ENCODE measurements at places on chromosomes 11 and 22.

DNA sequence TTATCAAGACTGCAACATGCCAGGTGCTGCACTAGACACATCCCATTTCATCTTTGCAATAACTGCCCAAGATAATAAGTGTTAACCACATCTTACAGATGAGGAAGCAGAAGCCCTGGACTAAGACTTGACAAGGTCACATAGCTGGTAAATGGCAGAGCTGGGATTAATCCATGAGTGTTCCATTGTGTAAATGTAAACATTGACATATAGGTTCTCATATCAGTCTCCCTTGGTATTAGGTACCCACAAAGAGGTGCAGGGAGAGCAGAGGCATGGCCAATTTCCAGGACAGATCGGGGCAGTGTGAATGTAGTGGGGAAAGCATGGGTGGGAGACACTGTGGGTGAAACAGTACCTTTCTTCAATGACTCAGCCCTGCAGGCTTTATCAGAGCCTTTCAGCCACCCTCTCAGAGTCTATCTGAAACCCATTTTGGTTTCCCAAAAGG, 17.9 kb downstream of the MICAL2 start:
- no peak for DNase-seq

GRCh38 chr11:17810746-17811145, 76.2 kb downstream of the KCNC1 start:
- no peak for DNase-seq

GRCh38 chr11:66543263-66544107, 2.4 kb downstream of the ZDHHC24 start:
- DNase-seq = peak; percentile 74

- no peak for DNase-seq
Measured at GRCh38 chr22:24355574-24355973, 71.8 kb upstream of the ADORA2A start.

- no peak for DNase-seq
Measured at GRCh38 chr22:46586531-46587011, 33.6 kb upstream of the GRAMD4 start.

DNA sequence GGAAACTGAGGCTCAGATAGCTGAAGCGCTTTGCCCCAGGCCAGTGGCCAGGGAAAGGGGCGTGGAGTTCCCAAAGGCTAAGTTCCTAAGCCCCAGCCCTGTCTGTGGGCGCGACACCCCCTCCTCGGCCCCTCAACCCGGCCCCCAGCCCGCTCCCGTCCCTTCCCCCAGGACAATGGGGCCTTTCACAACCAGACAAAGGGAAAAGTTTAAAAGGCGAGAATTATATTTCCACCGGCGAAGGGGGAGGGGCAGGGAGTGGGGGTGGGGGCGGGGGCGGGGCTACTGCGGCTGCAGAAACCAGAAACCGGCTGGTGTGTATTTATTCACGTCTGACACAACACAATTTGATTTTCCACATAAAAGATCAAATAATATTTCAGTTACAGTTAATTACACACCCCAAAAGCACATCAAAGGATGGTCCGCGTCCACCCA, 192.1 kb downstream of the MN1 start:
- DNase-seq = no peak

DNA sequence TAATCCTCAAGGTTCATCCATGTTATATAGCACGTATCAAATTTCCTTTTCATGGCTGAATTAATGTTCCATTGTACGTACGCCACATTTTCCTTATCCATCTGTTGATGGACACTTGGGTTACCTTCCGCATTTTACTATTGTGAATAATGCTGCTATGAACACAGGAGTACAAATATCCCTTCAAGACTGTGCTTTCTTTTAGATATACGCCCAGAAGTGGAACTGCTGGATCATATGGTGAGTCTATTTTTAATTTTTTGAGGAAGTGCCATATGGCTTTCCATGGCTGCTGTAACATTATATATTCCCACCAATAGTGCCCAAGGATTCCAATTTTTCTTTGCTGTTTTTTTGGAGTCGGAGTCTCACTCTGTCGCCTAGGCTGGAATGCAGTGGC, 6.0 kb downstream of the MRPL40 start:
- no peak for DNase-seq

DNA sequence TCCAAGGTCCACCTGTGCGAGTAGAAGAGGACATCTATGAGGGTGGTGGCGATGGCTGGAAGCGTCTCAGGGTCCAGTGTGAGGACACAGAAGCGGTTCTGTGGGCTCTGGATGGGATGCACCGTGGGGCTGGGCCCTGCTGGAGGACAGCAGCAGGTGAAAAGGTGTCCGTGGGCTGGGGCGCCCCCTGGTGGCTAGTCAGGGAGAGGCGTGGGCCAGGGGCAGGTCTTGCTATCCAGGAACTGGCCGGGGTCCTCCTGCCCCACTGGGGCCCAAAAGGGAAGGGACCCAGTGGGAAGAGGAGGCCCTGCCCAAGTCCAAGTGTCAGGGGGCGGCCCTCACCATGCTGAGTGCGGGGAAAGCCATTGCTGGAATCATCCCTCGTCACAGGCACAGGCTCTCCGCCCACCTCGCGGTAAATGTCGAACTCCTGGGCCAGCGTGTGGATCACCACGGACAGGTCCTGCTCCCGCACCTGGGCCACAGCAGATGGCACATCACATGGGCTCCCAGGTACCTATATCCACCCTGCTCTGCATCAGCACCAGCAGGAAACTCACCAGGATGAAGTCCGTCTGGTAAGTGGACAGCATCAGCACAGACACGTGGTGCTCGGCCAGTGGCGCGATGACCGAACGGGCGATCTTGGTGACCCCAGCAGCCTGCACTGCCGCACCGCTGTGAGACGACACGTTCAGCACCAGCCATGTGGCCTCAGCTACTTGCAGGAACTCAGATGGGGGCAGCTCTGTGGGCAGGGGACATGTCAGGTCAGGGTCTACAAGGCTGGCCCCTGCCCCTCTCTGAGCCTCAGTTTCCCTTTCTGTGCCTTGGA, 2.3 kb downstream of the CASTOR1 start:
- peak; percentile 91 for DNase-seq

GRCh38 chr11:29260939-29261705, 755.7 kb downstream of the KCNA4 start:
- DNase-seq = no peak

DNA sequence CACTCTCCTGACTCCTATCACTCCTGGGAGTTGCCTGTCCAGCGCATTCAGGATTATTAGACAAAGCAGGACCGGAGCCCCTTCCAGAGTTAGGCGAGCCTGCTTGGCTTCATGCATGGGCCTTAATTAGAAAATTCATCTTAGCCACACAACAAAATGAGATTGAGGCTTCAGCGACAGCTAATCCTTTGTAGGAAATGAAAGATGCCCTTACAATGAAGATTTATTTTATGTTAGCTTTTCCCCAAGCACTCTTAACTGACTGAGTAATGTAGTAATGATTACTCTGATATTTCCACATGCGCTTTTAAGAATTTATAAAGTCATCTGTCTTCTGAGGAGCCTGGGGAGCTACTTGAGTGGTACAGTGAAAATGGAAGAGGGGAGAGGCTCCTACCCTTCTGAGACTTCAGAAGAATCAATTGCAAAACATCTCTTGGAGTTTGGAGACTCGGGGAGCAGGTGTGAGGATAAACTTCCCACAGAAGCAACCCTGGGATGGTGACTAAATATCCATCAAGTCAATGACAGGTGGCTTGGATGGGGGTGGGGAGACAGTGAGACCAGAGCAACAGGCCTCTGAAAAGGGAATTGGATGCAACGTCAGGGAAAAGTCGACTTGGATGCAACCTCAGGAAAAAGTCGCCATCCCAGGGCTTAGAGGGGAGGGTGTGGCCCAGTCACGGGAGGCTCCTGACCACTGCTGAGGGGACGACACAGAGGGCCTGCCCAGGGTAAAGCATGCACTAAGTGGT, 434.5 kb upstream of the B3GAT1 start:
- no peak for DNase-seq

DNA sequence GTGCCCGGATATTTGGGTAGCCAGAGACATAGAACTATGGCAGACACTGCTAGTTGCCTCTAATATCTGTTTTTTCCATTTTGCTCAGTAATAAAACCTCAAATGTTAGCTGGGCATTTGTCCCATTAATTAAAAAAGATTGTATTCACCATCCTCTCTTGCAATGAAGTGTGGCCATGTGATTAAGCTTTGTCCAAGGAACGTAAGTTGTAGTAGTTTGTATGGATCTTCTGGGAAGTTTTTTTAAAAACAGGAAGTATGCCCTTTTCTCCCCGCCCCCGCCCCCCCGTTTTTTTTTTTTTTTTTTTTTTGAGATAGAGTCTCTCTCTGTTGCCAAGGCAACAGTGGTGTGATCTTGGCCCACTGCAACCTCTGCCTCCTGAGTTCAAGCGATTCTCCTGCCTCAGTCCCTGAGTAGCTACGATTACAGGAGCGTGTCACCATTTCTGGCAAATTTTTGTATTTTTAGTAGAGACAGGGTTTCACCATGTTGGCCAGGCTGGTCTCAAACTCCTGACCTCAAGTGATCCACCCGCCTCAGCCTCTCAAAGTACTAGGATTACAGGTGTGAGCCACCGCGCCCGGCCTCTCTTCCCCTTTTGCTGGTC, 1.7 kb upstream of the TMEM135 start:
- no peak for DNase-seq

GRCh38 chr11:69114811-69115523, 40.8 kb upstream of the SMIM38 start:
- DNase-seq = no peak

- no peak for DNase-seq
Measured at GRCh38 chr11:117824571-117825537, at the start of gene FXYD2. Gene FXYD2 (minus strand): TSS chr11:117824744. CDS start chr11:117824678, 66 bp downstream.

DNA sequence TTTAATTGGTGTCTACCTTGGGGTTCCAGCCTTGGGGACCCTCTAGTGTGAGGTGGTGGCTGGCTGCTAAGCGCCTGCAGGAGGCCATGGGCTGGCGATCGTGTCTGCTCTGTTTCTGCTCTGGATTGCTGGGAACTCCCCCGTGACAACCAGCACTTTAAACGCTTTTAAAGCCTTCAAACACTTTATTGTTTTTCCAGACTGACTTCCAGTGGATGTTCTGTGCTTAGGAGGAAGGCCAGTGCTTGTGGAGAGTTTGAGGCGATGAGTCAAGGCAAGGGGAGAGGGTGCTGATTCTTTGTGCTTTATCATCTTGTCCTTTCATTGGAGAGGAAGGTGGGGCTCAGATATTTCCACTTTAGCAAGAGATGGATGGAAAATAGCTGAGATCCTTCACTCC, 81.6 kb downstream of the FLI1 start:
- no peak for DNase-seq

All from CD4-positive, alpha-beta T cell treated with Interleukin-6 for 4 hours (primary cell).